Activated CD4-positive, CD25-positive, alpha-beta regulatory T cell treated with anti-CD3 and anti-CD28 coated beads, Interleukin-2, amount 50 U/mL, for 24 hours (primary cell): ENCODE measurements at places on chromosomes 1 and 21.

DNA sequence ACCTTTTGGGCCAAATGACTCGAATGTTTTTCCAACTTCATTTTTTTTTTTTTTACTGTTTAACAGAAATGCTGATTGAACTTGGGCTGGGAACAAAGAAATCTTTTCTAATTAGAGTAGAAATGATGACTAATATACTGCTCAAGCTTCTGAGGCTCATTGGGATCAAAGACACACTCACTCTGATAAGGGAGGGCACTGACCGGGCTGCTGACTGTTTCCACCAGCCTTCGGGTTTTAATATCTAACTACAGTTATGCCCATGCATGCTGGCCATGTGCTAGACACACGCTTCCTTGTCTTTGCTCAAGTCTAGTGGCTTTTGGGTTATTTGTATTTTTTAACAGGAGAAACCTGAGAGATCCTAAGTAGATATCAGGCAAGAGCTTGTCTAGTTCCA lies 16.8 kb downstream of the ZBTB18 start:
- ATAC-seq, result no peak

DNA sequence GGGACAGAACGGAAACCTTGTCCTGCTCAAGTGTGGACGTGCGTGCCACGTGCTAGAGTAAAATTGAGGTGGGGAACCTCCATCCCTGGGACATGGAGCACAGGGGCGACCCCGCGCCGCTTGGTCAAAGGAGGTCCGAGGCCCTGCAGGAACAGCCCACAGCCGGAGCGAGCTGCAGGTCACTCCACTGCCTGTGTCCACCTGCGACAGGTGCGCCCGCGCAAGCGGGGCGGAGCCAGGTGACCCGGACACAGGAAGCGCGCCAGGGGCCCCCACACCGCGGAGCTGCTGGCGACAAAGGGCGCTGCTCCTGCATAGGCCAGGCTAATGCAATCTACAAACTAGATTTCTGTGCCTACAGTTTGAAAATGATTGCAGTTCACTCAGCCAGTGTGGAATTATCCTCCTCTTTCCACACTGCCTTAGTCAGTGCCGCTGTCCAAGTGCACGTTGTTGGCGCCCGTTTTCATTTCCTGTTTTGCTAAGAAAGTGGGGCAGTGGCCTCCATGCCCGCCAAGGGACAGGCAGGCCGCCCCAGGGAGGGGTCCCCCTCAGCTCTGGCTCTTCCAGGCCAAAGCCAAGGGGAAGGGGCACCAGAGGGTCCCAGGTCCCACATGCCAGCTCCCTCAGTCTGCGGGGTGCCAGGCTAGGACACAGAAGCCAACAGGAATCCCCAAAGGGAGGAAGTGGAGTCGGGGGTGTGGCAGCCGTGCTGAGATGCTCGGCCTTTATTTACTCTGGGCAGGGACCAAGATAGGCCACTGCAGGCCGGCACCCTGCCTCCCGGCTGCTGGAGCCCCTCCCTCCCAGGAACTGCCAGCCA lies 4.3 kb upstream of the NADK start:
- no peak for ATAC-seq

GRCh38 chr1:67838180-67838910 lies 5.1 kb upstream of the GNG12 start:
- ATAC-seq, result no peak

DNA sequence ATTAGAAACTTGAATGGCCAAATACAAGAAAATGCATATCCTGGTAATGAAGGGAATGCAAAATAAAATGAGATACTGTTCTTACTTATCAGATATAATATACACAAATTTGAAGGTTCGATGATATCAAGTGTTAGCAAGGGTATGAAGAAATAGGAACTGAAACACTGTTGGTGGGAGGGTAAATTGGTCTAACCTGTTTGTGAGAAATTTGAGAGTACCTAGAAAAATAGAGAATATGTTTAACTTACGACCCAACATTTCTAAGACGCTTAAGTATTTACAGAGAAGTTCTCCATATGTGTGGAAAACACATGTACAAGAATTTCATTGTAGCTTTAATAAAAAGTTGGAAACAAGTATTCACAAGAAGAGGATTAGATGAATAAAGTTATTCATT lies 25.9 kb downstream of the ATG4C start:
- ATAC-seq, result no peak

DNA sequence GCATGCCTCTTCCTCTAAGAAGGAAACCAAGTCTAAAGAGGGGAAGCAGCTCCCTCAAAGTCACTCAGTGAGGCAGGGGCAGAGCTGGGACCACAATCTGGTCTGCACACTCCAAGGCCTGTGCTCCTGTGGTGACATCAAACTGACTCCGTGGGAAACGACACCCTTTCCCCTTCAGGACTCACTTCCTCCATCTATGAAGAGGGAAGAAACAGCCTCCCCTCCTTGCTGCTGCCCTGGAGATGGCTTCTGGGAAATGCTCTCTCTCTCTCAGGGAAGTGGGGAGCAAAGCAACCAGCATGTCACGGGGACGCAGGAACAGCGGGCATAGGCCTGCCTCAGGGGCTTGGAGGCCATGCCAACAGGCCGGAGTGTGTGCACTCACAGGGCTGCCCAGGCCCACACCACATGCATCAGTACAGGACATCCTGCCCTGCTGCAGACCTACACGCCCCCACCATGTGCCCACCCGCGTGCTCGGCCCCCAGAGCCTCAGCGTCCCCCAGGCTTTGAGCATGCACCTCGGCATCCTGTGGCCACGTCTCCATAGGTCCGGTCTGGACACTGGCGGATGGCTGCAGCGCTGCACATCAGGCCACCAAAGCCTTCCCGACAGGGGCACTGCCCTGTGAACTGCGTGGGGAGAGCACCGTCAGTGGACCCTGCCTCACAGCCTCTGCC lies 25.7 kb downstream of the LAMB3 start:
- no peak for ATAC-seq

DNA sequence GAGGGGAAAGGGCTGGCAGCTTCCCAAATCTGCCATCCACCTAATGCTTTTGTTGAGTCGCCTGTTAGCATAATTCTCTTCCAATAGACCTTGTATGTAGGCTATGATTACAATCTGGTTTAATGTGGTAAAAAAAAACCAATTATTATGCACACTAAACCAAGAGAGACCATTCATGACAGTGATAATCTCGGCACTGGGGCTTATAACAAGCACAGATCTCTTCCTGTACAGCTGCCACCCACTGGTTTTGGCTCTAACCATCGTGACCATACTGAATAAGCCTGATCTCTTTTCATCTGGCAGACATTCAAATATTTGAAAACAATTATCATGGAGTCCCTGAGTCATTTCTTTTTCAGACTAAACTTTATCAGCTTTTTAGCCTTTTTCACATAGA lies 12.0 kb upstream of the SYT14 start:
- ATAC-seq, result no peak

DNA sequence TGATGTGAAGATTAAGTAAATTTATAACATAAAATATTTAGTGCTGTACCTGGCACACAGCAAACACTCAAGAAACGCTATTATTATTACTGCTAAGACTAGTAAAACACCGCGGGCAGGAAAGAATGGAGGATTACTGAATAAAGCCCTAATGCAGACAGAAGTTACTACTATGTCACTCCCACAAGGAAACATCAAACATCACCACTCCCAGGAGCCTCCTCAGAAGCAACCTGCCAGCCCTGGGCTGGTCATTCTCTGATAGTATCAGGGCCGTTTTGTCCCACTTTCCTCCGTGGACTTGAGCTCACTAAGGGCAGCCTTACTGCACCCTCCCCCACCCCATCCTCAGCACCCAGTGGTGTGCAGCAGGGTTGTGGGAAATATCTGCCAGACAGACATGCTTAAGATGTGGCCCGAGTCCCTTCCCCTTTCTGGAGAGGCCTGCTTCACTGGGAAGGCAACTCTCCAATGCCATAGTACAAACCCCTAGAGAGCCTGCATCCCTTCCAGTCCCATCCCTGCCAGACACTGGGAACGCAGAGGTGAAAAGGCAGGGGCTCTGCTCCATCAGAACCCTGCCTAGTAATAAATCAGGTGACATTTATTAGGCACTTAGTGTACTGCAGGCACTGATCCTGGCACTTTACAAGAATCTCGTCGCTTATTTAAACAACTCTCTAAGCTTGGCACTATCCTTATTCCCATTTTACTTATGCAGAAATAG lies 41.7 kb upstream of the ECE1 start:
- ATAC-seq, result no peak

DNA sequence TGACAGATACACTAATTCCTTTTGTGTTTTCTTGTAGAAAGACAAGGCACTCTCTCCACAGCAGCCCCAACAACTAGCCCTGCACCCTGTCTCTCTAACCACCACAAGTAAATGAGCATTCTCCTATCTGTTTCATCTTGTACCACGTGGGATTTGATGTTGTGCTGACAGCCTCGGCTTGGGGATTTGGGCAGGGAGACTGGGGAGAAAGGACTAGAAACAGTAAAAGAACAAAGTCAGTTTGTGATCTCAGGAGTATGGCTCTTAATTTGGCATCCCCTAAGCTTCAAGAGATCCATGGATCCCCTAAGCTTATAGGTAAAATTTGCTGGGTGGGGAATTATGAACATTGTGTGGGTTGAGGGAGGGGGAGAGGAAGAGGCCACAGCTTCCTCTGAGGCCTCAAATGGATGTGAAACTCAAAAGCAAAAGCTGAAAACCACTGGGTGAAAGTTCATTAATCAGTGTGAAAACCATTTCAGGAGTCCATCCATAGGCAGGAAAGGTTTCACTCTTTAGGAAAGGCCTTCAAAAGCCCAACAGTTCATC lies 3.1 kb downstream of the C1orf162 start:
- ATAC-seq, result peak; percentile 40

DNA sequence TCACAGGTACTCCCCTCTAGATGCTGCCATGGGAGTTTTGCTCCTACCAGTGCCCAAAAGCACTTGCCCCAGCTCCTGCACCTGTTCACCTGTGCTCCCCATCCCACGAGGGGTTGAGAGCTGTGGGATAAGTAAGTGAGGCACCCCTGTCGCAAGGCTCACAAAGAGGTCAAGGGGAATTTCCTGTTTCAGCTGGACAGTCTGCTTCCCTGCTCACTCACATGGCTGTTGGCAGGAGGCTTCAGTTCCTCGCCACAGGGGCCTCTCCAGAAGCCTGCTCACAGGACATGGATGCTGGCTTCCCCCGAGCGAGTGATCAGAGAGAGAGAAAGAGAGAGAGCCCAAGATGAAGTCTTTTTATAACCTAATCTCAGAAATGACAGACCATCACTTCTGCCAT lies 8.7 kb upstream of the NCMAP start:
- no peak for ATAC-seq

DNA sequence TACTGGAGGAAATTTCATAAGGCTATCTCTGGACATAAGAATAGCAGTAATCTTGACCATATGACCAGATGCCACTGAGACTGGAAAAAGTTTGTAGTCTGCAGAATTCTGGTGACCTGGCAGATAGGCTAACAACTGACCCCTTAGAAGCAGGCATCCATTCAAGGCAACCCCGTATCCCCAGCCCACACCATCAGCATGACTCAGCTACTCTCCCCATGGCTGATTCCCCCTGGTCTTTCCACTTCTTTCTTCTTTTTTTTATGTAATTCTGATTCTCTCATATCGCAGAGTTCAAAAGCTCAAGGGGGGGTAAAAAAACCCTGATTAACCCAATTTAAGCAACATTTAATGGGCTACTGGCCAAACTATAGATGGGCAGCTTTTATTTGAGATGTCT lies 243.1 kb downstream of the ZNF648 start:
- no peak for ATAC-seq

- ATAC-seq, result no peak
Observed at GRCh38 chr1:166915941-166916340, 39.9 kb upstream of the TADA1 start.

DNA sequence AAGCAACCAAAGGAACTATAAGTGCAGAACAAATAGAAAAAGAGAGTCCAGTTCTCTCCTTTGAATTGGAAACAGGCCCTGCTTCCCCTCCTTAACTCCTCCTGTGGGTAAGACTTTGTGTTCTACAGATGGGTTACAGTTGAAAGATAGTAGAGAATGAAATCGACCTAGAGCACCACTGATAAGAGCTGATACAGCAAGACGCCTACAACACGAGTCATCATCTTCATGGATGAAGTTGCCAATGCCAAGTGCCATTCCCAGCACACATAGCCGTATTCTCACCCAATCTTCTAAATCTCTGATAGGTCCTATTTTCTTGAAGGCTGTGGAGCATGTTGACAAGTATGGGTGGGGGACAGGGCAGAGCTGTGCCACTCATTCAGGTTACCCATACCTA lies 99.8 kb upstream of the CAMK1G start:
- no peak for ATAC-seq

GRCh38 chr1:165565751-165566490 lies 22.1 kb downstream of the LRRC52 start:
- no peak for ATAC-seq

DNA sequence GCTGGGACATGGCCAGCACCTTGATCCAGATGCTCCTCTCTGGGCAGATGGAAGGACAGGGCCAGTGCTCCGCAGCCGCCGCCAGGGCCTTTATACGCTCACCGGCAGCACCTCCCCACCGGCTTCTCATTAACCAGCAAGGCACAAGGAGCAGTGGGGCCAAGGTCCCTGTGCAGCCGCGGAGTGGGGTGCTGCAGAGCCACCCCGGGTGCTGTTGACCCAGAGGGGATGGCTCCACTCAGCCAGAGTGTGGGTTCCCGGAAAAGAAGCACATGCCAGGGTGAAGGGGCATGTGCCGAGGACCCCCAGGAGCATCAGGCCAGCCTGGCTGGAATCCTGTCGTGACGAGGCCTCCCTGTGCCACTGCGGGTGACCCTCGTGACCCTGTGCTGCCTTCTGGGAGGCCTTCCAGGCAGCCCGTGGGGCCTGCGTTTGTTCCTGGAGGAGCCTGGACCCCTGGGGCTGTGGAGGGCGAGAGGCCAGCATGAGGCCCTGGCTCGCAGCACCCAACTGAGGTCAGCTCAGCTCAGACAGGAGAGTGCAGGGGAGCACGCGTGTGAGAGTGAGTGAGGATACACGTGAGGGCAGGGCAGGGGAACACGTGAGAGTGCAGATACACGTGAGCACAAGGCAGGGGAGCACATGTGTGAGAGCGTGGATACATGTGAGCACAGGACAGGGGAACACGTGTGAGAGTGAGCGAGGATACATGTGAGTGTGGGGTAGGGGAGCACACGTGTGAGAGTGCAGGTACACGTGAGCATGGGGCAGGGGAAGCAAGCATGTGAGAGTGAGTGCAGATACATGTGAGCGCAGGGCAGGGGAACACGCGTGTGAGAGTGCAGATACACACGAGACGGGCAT lies at the start of gene FTCD:
Gene FTCD, minus strand, starts transcription at position 66 of the 864 bp plus-strand sequence. Its CDS starts 56 bp downstream, at position 10.
- ATAC-seq, result no peak

DNA sequence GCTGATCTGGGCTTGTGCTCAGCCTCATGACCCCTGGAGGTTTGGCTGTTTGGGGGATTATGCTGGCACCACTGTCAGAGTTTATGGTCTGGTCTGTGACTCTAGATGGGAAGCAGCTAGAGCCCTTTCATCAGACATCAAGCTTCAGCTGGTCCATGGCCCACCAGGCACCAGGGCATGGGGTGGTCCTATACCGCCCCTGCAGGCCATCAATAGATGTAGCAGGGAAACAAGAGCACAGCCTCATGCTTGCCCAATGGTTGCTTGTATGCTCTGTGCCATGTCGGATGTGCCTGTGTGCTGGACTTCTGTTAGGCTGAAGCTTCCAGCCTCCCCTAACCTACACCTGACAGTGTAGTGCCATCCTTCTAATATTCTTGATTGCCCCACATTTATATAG lies 71.1 kb upstream of the CD34 start:
- no peak for ATAC-seq
